ENCODE measurements at places on chromosomes 3 and 15. TPM values are rescaled to one million over a fixed set of nuclear protein-coding genes. Genes with fewer than 3 reads are reported as not detected.

DNA sequence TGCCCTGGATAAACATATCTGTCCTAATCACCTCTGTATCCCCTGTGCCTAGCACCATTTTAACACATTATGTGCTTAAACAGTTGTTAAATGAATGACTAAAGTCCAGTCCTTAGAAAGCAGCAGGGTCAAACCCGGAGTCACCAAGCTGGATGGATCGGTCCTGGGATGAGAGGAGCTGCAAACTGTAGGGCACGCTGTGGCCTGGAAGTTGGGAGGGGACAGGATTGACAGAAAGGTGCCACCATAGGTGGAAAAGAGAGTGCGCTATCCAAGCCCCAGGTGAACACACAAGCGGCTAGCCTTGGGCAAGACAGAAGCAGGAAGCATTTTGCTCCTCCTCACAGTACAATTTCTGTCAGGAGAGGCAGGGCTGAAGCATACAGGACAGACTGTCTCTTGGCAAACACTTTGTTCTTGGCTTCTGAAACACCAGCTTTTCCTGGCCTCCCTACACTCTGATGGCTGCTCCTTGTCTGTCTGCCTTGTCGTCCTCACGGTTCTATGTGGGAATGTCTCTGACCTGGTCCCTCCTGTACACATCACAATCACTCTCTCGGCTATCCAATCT lies 48.4 kb upstream of the KY start:
- H3K36me3 ChIP-seq = no peaks in the 10 kb centered on the region
- H3K27me3 ChIP-seq = peaks cover 8% of the 10 kb centered on the region
- no peak for DNase-seq
- no peak overlapping the region for H3K27ac ChIP-seq
- H3K4me3 ChIP-seq = no peak overlapping the region
- H3K4me1 ChIP-seq = peaks cover 6% of the 10 kb centered on the region

- H3K27me3 ChIP-seq = peaks cover 7% of the 10 kb centered on the region
- H3K36me3 ChIP-seq = no peaks in the 10 kb centered on the region
- peaks cover 8% of the 10 kb centered on the region for H3K4me1 ChIP-seq
- H3K4me3 ChIP-seq = no peak overlapping the region
- DNase-seq = no peak
Measured at GRCh38 chr3:66825375-66825774, 172.7 kb upstream of the KBTBD8 start.

- no peaks in the 10 kb centered on the region for H3K27me3 ChIP-seq
- H3K27ac ChIP-seq = no peak overlapping the region
- DNase-seq = no peak
- no peaks in the 10 kb centered on the region for H3K4me1 ChIP-seq
Measured at GRCh38 chr15:74449643-74450205, 11.2 kb downstream of the UBL7 start.

- no peaks in the 10 kb centered on the region for H3K36me3 ChIP-seq
- no peak overlapping the region for H3K4me3 ChIP-seq
- peaks cover 10% of the 10 kb centered on the region for H3K27me3 ChIP-seq
- H3K27ac ChIP-seq = no peak overlapping the region
- no peak for DNase-seq
- H3K4me1 ChIP-seq = no peaks in the 10 kb centered on the region
Measured at GRCh38 chr3:100614941-100615340, 5.5 kb downstream of the ADGRG7 start.

The NLGN1 gene
- total RNA-seq = 12.6 TPM

- peaks cover 5% of the 10 kb centered on the region for H3K36me3 ChIP-seq
- peaks cover 29% of the 10 kb centered on the region for H3K27me3 ChIP-seq
- peak overlapping the region; percentile 60 for H3K27ac ChIP-seq
- peak overlapping the region; percentile 23 for H3K4me3 ChIP-seq
- peaks cover 29% of the 10 kb centered on the region for H3K4me1 ChIP-seq
Measured at GRCh38 chr15:29669823-29670222, 152.4 kb downstream of the TJP1 start.

The IL17RE gene
- total RNA-seq = 13.6 TPM

The SHC4 gene
- 4.5 TPM for total RNA-seq

GRCh38 chr3:48634661-48635221 lies 520 bp downstream of the SLC26A6 start:
- no peaks in the 10 kb centered on the region for H3K36me3 ChIP-seq
- peak overlapping the region; percentile 88 for H3K4me3 ChIP-seq
- DNase-seq = no peak
- H3K4me1 ChIP-seq = peaks cover 15% of the 10 kb centered on the region
- no peaks in the 10 kb centered on the region for H3K27me3 ChIP-seq
- H3K27ac ChIP-seq = peak overlapping the region; percentile 59

DNA sequence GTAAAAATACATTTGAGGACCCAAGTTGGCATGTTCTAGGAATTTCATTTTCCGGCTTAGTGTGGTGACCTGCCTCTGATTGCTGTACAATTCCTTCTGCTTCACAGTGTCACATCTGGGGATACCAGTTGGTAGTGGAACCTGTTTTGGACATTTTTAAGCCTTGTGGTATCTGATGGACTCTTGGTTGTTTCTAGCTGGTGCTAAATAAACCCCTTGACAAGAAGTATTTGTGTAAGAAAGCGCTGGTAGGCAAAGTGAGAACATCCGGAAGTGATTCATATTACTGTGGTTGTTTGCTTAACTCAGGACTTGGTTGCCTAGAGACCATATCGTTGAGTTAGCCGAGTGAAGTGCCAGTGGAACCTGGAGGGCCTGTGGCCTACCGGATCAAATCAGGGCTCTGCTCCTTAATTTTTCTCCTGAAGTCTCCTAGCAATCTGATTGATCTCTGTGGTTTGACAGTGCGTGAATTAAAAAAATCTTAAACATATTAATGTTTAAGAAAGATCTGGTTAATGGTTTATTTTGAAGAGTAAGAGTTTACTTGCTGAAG lies 12.8 kb downstream of the IQGAP1 start:
- DNase-seq = no peak
- H3K27me3 ChIP-seq = no peaks in the 10 kb centered on the region
- peaks cover 28% of the 10 kb centered on the region for H3K4me1 ChIP-seq
- H3K27ac ChIP-seq = peak overlapping the region; percentile 94
- peak overlapping the region; percentile 78 for H3K4me3 ChIP-seq
- H3K36me3 ChIP-seq = peaks cover 4% of the 10 kb centered on the region

DNA sequence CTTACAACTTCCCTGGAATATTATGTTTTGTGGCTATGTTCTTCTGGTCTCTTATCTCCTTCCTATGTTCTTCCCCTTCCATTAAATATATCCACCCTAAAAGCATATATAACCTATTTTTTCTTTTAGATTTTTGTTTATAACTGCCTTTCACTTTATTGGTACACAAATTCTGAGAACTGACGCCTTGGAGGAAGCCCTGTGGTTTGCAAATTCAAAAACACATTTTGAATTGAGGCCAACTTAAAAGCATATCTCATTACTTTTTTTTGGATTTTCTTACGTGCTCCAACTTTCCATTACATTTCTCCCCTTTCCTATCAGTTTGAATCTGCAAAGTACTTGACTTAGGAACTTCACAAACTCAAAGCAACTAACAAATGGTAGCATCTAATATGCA lies 15.3 kb upstream of the COLQ start:
- H3K4me3 ChIP-seq = no peak overlapping the region
- H3K27me3 ChIP-seq = no peaks in the 10 kb centered on the region
- H3K27ac ChIP-seq = no peak overlapping the region
- no peaks in the 10 kb centered on the region for H3K4me1 ChIP-seq

DNA sequence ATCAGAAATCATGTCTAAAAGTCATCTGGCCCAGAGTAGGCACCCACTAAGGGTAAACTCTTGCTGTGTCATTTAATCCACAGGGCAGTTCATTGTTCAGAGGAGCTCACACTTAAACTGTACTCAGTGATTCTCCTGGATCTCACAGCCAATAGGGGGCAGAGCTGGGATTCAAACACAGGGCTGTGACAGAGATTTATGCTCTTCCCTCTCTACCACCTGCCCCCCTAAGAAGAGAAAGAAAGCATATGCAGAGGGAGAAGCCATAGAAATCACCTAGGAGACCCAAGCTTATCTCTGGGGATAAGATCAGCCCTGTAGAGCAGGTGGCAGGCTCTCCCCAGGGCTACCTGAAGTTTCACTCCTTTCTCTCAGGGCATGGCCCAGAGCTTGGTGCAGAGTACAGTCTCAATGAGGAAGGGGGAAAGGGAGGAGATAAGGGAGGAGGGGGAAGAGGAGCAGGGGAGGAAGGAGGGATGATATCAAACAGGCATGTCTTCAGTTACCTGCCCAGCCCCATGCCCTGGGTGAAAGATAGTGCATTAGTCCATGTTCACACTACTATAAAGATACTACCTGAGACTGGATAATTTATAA lies 51.8 kb upstream of the ADPGK start:
- no peak overlapping the region for H3K27ac ChIP-seq
- DNase-seq = no peak
- H3K4me3 ChIP-seq = no peak overlapping the region
- peaks cover under 1% of the 10 kb centered on the region for H3K36me3 ChIP-seq
- H3K27me3 ChIP-seq = peaks cover 6% of the 10 kb centered on the region
- peaks cover 23% of the 10 kb centered on the region for H3K4me1 ChIP-seq

The DOCK3 gene
- 5.9 TPM for total RNA-seq

- H3K4me1 ChIP-seq = peaks cover 27% of the 10 kb centered on the region
- H3K36me3 ChIP-seq = no peaks in the 10 kb centered on the region
- peaks cover 6% of the 10 kb centered on the region for H3K27me3 ChIP-seq
- no peak for DNase-seq
Measured at GRCh38 chr15:56249092-56249491, 5.4 kb upstream of the RFX7 start.

The PCNP gene
- total RNA-seq = 154 TPM

All from type B pancreatic cell (in vitro differentiated cells).